ENCODE measurements at places on chromosomes 12 and 14.

DNA sequence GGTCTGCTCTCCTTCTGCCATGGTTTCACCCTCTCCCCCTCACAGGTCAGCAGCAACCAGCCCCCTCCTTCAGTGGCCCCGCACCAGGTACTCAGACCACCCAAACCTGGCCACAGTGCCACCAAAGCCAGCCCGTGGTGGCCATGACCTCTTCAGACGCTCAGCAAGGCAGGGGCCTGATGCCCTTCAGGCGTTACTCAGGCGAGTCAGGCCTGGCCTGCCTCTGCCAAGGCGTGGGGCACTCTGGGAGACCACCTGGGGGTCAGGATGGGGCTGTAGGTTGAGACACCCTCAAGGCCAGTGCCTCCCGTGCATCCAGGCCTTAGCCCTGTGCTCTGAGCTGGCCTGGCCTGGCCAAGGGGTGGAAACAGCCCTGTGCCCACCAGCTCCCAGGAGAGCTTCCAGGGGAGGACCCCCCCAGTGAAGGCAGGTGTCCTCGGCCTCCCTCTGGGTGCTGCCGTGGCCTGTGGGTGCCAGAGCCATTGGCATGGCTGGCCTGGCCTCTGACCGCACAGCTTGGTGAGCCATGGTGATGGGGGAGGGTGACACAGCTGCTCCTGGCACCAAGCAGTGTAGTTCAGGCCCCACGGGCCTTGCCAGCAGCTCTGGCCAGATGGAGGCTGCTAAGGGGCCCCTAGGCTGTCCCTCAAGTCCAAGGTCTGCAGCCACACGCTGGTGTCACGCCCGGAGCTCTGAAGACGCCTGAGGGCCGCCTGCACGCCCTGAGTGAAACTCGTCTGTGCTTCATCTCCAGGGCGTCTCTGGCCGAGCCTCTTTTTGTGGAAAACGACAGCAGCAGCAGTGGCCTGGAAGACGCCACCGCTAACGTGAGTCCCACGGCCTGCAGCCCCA, 15.1 kb downstream of the XRCC3 start:
- no peak for DNase-seq

GRCh38 chr14:32932914-32933628, 5.6 kb upstream of the NPAS3 start:
- DNase-seq: no peak

GRCh38 chr12:58026897-58027891, 85.8 kb downstream of the ATP23 start:
- DNase-seq: no peak

DNA sequence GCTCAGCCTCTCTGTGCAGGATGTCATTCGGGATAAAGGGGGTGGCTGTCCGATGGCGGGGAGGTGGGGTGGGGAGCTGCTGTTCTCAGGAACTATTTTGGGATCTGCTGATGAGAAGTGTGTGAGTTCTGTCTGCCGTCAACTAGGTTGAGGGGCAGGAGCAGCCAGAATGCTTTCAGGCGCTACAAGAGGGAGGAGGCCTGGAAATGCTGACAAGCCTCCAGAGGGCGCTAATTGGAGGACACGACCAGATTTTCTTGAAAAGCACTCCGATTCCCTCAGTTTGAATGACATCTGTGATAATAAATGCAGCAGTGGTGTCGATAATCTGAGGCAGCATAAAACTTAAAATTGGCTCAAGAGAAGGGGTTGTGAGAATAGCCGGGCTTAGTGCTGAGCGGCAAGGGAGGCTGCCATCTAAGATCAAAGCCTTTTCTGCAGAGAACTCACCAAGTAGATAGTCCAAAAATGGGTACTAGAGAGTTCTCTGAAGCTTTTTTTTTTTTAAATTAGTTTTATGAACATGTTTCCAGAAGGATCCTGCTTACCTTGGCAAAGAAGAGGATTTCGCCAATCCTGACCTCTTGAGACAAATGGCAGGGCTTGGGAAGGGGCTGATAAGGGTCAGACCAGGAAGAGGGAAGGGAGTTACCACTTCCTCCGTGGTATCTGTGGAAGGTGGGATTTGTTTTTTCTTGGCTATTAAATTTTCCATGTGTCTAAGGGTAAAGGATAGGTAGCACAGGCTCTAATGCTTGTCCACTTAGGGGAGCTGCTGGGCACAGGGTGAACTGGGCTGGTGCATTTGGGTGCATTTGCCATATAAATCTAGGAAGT, 94.4 kb downstream of the CRACR2A start:
- no peak for DNase-seq

GRCh38 chr14:68286667-68287066, 467.1 kb downstream of the RAD51B start:
- no peak for DNase-seq

- DNase-seq: no peak
Measured at GRCh38 chr14:95850429-95850828, 26.2 kb upstream of the TUNAR start.

DNA sequence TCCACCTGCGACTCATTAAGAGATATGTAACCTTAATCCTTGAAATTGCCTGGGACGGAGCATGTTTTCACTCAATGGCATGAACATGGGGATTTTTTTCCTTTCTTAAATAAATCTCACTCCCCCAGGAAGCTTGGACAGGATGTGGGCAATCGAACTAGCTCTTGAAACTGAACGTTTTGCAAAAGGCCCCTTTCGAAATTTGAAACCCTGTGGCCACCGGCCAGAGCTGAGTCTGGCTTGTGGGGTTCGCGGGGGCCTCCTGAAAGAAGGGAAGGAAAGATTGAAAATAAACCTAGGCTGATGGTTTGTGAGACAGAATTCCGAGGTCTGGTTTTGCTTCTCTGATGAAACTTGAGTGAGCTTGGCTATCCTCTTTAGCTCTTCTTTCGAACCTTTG, 101.4 kb upstream of the RTL1 start:
- DNase-seq: no peak

DNA sequence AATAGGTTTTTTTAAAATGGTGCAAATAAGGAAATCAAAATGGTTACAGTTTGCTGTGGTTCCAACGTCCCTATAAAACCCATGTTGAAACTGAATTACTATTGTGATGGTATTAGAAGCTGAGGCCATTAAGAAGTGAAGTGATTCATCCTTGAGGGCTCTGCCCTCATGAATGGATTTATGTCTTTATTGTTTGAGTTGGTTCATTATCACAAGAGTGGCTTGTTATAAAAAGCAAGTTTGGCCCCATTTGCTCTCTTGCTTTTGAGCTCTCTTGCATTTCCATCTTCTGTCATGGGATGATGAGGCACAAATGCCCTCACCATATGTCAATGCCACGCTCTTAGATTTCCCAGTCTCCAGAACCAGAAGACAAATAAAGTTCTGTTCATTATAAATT, 62.3 kb downstream of the PRKD1 start:
- DNase-seq: no peak

- no peak for DNase-seq
Measured at GRCh38 chr12:53845932-53846331, 92.7 kb upstream of the HOXC13 start.

DNA sequence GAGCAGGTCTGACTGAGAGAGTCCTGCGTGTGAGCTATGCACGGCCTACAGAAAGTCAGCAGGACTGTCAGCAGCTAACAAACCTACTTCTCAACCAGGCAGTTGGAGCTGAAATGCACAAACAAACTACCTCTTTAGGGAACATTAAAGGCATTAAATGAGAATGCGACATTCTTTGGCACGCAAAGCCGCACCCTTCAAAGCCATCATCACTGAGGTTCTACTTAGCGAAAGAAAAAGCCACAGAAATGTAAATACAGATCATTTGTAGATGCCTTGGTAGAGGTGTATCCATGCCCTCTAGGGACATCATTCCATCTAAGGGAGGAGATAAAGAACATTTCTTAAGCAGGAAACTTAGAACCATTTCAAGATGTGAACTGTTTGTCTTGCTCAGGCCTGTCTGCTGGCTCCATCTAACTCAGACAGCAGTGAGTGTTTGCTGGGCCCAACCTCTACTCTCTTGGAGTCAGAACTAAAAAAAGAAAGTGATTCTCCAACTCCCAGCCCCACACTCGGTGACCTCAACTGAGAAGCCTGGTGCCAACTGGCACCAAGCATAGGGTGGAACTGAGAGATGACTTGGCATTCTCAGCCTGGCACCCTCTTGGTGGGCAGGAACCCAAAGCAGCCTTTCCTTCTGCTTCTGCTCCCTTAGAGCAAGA, 63.5 kb upstream of the MBIP start:
- no peak for DNase-seq

- no peak for DNase-seq
Measured at GRCh38 chr12:20482491-20483054, 114.2 kb downstream of the PDE3A start.

- no peak for DNase-seq
Measured at GRCh38 chr12:62660756-62661155, 194.1 kb downstream of the MON2 start.

DNA sequence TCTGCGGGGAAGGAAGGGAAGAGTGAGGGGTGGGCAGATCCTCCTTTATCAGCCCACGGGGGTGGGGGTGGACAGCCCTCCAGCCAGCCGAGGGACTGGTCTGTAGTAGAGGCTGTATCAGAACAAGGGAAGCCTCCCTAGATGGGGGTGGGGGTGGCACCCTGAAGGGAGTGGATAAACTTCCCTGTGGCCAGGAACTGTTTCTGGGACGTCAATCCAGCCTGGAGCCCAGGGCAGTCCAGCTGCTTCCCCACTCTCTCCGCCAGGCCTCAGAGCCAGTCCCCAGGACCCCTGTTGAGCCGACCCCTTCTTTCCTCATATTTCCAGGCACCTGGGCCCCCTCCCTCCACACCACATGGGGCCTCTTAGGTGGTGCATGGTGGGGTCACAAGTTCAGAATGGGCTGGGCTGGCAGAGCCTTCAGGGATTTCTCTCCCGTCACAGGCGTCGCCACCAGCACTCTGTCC, 6.7 kb downstream of the PLD4 start:
- no peak for DNase-seq

DNA sequence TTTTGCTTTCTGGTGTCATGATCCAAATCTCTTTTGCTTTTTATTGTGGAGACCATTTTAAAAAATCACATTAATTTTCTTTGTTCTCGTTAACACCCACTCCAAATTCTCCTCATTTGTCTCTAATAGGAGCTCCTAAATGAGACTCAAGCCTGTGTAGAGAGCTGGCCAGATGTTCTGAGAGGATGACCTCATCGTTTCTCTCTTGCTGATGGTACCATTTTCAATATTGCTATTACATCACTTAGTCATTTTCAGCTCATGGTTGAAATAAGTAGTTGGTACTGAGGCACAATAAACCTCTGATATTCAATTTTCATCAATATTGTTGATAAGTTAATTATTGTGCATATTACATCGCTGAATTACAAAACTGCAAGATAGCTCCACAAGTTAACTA, 31.5 kb downstream of the SPTB start:
- no peak for DNase-seq

- DNase-seq: no peak
Measured at GRCh38 chr14:21037156-21037555, 2.5 kb upstream of the RNASE13 start.

DNA sequence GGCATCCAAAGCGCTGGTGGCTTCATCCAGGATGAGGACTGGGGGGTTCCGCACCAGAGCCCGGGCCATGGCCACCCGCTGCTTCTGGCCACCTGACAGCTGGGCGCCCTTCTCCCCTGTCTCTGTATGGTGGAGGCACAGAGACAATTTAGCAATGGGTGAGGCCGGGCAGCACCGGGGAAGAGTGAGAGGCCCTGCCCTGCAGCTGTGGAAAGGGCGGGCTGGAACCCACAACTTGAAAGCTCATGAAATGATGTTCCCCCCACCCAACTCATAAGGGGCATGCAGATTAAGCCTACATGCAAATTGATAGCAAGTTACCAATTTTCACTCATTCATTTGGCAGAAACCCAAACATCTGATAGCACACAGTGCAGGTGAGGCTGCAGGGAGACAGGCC, 34.1 kb downstream of the ABCB9 start:
- no peak for DNase-seq

GRCh38 chr14:99537399-99537798, 56.2 kb downstream of the CCNK start:
- DNase-seq: no peak

- DNase-seq: no peak
Measured at GRCh38 chr14:105260959-105261358, 12.6 kb downstream of the BTBD6 start.

DNA sequence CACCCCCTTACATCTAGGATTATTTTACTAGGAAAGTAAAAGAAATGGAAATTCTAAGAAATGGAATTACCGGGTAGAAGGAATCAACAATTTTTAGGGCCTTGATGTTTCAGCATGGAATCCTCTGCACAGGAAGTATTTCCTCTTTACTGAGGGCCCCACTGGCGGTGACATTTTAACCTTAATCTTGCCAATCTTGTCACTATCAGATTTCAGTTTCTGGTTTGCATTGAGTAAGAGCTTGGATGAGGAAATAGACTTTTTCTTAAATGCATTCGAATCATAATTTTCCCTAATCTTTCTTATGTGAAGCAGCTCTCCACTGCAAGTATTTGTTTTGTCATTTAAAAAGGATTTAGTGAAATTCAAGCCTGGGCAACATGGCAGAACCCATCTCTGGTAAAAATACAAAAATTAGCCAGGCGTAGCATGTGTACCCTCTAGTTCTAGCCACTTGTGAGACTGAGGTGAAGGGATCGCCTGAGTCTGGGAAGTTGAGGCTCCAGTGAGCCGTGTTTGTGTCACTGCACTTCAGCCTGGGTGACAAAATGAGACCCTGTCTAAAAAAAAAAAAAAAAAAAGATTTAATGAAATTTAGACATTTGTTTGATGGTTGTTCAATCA, 40.7 kb downstream of the TPCN1 start:
- DNase-seq: peak; percentile 90

- DNase-seq: no peak
Measured at GRCh38 chr14:67396381-67396970, 15.5 kb downstream of the PLEK2 start.

DNA sequence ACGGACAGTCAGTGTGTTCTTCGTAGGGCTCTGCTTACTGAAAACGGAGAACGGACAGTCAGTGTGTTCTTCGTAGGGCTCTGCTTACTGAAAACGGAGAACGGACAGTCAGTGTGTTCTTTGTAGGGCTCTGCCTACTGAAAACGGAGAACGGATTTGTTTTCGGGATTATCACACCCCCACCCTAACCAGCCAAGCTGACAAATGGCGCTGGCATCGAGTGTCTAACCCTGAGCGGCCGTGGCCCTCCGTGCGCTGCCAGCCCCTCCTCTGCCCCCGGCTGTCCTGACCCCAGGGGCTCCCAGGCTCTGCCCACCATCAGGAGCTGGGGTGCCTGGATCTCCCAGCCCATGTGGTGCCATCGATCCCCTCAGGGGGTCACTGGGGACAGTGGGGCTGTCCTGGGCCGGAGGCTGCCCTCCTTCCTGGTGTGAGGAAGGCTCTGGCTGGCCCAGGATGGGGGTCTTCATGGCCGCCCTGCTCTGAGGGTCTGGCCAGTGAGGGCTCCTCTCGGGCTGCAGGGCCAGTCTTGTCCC, 57.3 kb downstream of the FBRSL1 start:
- DNase-seq: no peak

DNA sequence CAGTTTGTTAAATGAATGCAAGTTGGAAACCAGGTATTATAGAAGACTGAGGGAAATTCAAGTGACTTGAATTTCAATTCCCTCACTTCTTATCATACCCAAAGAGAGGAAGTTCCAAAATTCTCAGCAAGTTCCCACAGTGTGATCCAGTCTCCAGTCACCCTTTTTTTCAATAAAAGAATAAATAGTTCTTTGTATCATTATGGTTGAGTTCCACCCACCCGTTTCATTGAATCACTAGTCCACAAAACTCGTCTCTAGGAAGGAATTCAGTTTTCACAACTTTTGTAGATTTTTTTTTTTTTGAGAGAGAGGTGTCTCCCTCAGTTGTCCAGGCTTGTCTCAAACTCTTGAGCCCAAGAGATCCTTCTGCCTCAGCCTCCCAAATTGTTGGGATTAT, 1.6 kb upstream of the TMEM30B start:
- DNase-seq: no peak

- DNase-seq: no peak
Measured at GRCh38 chr14:50242566-50243310, 11.4 kb upstream of the SOS2 start.

- no peak for DNase-seq
Measured at GRCh38 chr12:673849-674248, 10.6 kb upstream of the NINJ2 start.
